ENCODE measurements at places on chromosomes 1 and 21. TPM values are rescaled to one million over a fixed set of nuclear protein-coding genes. Genes with fewer than 3 reads are reported as not detected.

The LRRIQ3 gene
- total RNA-seq = 0.98 TPM

The PLEKHM2 gene
- 63.7 TPM for total RNA-seq

The GUCA2B gene
- total RNA-seq = not detected

The ARHGEF16 gene
- total RNA-seq = 1.2 TPM

The CLDN17 gene
- total RNA-seq = not detected

The MAPKAPK2 gene
- total RNA-seq = 94.2 TPM

The WNT3A gene
- total RNA-seq = not detected

The RPE65 gene
- not detected for total RNA-seq

Measured in K562 (cell line).